A549 treated with CORT108297 at 1 μM for 4 hours (cell line): ENCODE measurements at places on chromosomes 6 and 20. TPM values are rescaled to one million over a fixed set of nuclear protein-coding genes. Genes with fewer than 3 reads are reported as not detected.

RIMS1 gene
- not detected in 5 replicates for total RNA-seq

ELOVL5 gene
- 62.3 to 75.3 TPM (median 67.4 TPM) in 5 replicates for total RNA-seq

SLC52A3 gene
- total RNA-seq, result 0.36 to 0.72 TPM (median 0.58 TPM) in 5 replicates

FABP7 gene
- total RNA-seq, result not detected in 5 replicates

AGER gene
- 1.4 to 2.3 TPM (median 1.7 TPM) in 5 replicates for total RNA-seq

PGBD1 gene
- 4.6 to 6.0 TPM (median 4.8 TPM) in 5 replicates for total RNA-seq

SLC13A3 gene
- 0.07 TPM in 1 of 5 replicates, not detected in the others for total RNA-seq

C6orf163 gene
- 0.06 to 0.29 TPM (median 0.15 TPM) in 5 replicates for total RNA-seq

OSER1 gene
- total RNA-seq, result 46.4 to 57.3 TPM (median 50.7 TPM) in 5 replicates

SYTL3 gene
- total RNA-seq, result 0.98 to 1.4 TPM (median 1.1 TPM) in 5 replicates

GRM1 gene
- 0.02 to 0.06 TPM (median 0.03 TPM) in 3 of 5 replicates, not detected in the others for total RNA-seq

TRIM31 gene
- total RNA-seq, result 1.0 to 1.8 TPM (median 1.3 TPM) in 5 replicates

ADGRF5 gene
- total RNA-seq, result not detected in 5 replicates

ALDH5A1 gene
- 6.4 to 8.2 TPM (median 7.4 TPM) in 5 replicates for total RNA-seq

BNIP5 gene
- total RNA-seq, result not detected in 5 replicates

HSD17B8 gene
- total RNA-seq, result 12.9 to 17.5 TPM (median 16.9 TPM) in 5 replicates

DZANK1 gene
- total RNA-seq, result 2.7 to 3.0 TPM (median 2.8 TPM) in 5 replicates

TMEM200A gene
- total RNA-seq, result 0.03 to 0.05 TPM (median 0.05 TPM) in 4 of 5 replicates, not detected in the other

PKHD1 gene
- not detected in 5 replicates for total RNA-seq

KHDC1 gene
- total RNA-seq, result 3.6 to 4.5 TPM (median 4.1 TPM) in 5 replicates

CLPSL2 gene
- total RNA-seq, result 0.70 to 1.2 TPM (median 0.80 TPM) in 5 replicates

ADAM33 gene
- 0.03 to 0.07 TPM (median 0.05 TPM) in 4 of 5 replicates, not detected in the other for total RNA-seq

CLDN20 gene
- total RNA-seq, result not detected in 5 replicates

PRSS35 gene
- total RNA-seq, result 0.05 to 0.14 TPM (median 0.07 TPM) in 5 replicates

FILIP1 gene
- 0.18 to 0.53 TPM (median 0.32 TPM) in 5 replicates for total RNA-seq

SNRPB gene
- 858 to 1,120 TPM (median 1,025 TPM) in 5 replicates for total RNA-seq

XKR7 gene
- 0.02 TPM in 1 of 5 replicates, not detected in the others for total RNA-seq

HRH3 gene
- total RNA-seq, result 0.02 to 0.05 TPM (median 0.03 TPM) in 3 of 5 replicates, not detected in the others

ADTRP gene
- 0.27 to 0.53 TPM (median 0.36 TPM) in 5 replicates for total RNA-seq

SPDEF gene
- total RNA-seq, result 1.4 to 2.4 TPM (median 1.9 TPM) in 5 replicates

ID1 gene
- total RNA-seq, result 254 to 431 TPM (median 298 TPM) in 5 replicates

HS3ST5 gene
- total RNA-seq, result not detected in 5 replicates

BMP2 gene
- total RNA-seq, result 0.43 to 0.69 TPM (median 0.55 TPM) in 5 replicates

KCNK15 gene
- 0.54 to 0.77 TPM (median 0.72 TPM) in 5 replicates for total RNA-seq

MYLK2 gene
- total RNA-seq, result 0.35 to 0.77 TPM (median 0.50 TPM) in 5 replicates

DEFB123 gene
- total RNA-seq, result not detected in 5 replicates

ZSWIM3 gene
- total RNA-seq, result 1.4 to 2.1 TPM (median 1.4 TPM) in 5 replicates

CLIC5 gene
- total RNA-seq, result not detected in 5 replicates

TRIM40 gene
- not detected in 5 replicates for total RNA-seq

RIPPLY2 gene
- 0.17 to 0.65 TPM (median 0.50 TPM) in 5 replicates for total RNA-seq

HDGFL1 gene
- not detected in 5 replicates for total RNA-seq

OR12D3 gene
- not detected in 5 replicates for total RNA-seq

CCM2L gene
- total RNA-seq, result 0.33 to 0.68 TPM (median 0.55 TPM) in 5 replicates

DEF6 gene
- total RNA-seq, result 0.03 to 0.07 TPM (median 0.06 TPM) in 3 of 5 replicates, not detected in the others

HAO1 gene
- not detected in 5 replicates for total RNA-seq

GUCA1A gene
- total RNA-seq, result not detected in 5 replicates

MLIP gene
- not detected in 5 replicates for total RNA-seq

CST5 gene
- total RNA-seq, result not detected in 5 replicates

CGA gene
- 0.09 to 0.22 TPM (median 0.20 TPM) in 4 of 5 replicates, not detected in the other for total RNA-seq

MOCS1 gene
- total RNA-seq, result 1.4 to 2.0 TPM (median 1.8 TPM) in 5 replicates

SAMHD1 gene
- total RNA-seq, result 6.3 to 7.4 TPM (median 6.8 TPM) in 5 replicates

PNLDC1 gene
- 0.06 to 0.13 TPM (median 0.07 TPM) in 5 replicates for total RNA-seq

HLA-DQB1 gene
- total RNA-seq, result not detected in 5 replicates

TCF21 gene
- total RNA-seq, result 0.03 to 0.08 TPM (median 0.06 TPM) in 5 replicates
